ENCODE measurements at places on chromosomes 7 and 10. TPM values are rescaled to one million over a fixed set of nuclear protein-coding genes. Genes with fewer than 3 reads are reported as not detected.

DNA sequence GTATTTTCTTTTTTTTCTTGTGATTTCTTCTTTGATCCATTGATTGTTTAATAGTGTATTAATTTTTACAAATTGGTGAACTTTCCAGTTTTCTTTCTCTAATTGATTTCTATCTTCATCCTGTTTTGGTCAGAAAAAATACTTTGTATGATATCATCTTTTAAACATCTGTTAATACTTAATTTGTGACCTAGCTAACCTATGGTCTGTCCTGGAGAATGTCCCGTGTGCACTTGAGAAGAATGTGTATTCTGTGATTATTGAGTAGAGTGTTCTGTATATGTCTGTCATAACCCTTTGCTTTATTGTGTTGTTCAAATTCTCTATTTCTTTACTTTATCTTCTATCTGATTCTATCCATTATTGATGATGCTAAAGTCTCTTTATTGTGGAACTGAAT is 65.8 kb upstream of the ZEB1 start:
- no peak for DNase-seq

- no peak for DNase-seq
Measured at GRCh38 chr7:33674804-33675411, 230.4 kb upstream of the BMPER start.

- no peak for DNase-seq
Measured at GRCh38 chr7:23462846-23463245, 7.4 kb downstream of the IGF2BP3 start.

GRCh38 chr10:76463111-76463510 is 1031.7 kb downstream of the LRMDA start:
- no peak for DNase-seq

DNA sequence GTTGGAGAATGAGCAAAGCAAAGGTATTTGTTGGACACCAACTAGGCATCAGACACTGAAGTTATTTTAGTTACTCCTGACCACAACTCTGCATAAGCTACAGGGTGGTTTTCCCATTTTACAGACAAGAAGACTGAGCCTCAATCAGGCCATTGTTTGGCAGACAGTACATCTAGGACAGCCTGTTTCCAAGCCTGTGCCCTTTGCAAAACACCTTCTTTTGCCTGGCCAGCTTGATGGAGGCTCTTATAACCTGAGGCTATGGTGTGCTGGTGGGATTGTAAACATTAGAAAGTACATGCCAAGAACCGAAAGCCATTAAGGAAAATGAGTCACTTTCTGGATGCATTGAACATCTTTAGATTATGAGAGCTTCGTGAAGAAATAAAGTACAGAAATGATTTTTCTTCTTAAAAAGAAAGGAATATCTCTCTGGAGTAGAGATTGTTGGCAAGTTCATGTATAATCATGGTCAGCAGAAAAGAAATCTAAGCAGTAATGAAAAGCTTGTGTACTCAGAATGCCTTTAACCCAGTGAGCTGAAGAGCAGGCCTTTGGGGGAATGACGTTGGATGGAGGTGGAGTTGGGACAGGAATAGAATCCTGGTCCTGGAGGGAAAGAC is 140.6 kb downstream of the KIAA1217 start:
- DNase-seq, result peak; percentile 14

DNA sequence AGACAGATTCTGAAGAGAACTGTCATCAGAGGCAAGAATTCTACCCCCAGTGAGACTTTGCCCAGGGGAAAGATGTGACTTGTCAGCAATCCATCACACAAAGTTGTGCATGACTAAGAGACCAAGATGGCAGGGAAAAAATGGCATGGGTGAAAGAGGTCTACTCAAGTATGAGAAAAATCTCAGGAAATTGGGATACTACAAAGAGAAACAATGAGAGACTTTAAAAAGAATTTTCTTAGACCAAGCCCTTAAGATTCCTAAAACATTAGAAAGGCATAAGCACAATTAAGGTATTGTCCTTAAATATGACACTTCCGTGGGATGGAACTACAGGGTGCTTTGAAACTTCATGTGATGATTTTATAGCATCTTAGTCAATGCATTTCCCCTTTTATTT is 45.6 kb upstream of the PDE1C start:
- DNase-seq, result no peak

- DNase-seq, result no peak
Measured at GRCh38 chr7:155466814-155467733, 9.1 kb downstream of the EN2 start.

- no peak for DNase-seq
Measured at GRCh38 chr7:45236666-45237065, 79.1 kb downstream of the RAMP3 start.

DNA sequence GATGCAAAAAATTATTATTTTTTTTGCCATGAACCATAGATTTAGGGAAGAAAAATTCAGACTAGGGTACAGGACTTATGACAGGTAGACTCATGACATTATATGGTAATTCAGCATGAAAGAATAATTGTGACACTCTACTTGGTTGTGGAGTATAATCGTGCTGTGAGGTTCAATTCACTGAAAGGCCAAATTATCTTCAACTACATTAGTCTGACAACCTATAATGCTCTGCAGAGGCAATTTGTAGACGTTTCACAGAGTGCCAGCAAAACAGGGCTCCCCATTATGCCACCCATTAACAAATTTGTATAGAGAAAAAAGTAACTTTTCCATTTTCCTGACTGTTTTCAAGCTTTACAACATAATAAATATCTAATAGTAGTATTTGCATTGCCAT is 292.6 kb downstream of the LRMDA start:
- no peak for DNase-seq

- no peak for DNase-seq
Measured at GRCh38 chr10:91799612-91799975, 1.4 kb downstream of the TNKS2 start.

- DNase-seq, result no peak
Measured at GRCh38 chr7:141709318-141709717, 1.2 kb downstream of the WEE2 start.

DNA sequence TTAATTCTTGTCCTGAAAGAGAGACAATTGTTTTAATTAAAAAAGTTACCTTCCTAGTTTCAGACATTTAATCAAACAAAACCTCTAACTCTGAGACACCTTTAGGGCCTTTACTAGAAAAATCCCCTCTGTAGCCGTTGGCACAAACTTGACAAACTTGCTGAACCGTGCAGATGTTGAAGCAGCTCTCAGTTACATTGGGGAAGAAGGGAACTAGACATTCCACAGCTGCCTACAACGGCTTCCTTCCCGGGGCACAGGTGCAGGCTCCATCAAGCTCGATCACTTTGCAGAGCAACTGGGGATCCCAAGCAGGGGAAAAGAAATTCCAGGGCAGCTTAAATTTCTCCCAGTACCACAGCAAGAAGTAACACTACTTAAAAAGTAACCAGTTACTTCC is 141.3 kb downstream of the SKAP2 start:
- DNase-seq, result no peak

- no peak for DNase-seq
Measured at GRCh38 chr7:108589874-108590273, 20.2 kb downstream of the DNAJB9 start.

DNA sequence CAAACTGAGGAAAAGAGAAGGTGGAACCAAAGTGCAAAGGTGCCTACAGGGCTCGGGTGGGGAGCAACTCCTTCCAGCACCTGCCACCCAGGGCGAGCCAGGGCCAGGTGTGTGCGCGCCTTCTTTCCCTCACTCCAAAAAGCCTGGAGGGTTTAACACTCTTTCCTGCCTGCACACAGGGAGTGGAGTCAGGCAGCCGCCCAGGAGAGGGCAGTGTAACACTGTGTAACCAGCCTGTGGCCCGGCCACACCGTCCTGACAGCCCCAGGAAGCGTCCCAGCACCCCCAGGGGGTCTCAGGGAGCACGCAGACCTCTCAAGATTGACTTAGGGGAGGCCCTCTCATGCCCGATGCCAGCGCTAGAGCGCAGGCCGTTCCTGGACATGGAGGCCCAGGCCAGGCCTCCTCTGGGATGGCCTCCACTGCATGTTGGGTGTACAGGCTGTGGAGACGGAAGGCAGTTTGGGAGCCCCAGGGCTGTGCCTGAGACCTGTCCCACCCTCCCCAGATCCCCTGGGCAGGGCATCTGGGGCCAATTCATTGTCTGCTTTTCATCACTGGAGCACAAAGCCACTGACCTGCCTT is 13.4 kb downstream of the BRI3 start:
- DNase-seq, result peak; percentile 55

The INMT gene
- under 0.01 TPM for total RNA-seq

The SKAP2 gene
- total RNA-seq, result 9.5 TPM

The TEX47 gene
- not detected for total RNA-seq

The OR9A2 gene
- total RNA-seq, result not detected

The HOXA3 gene
- 3.0 TPM for total RNA-seq
